Stimulated activated CD8-positive, alpha-beta memory T cell treated with anti-CD3 and anti-CD28 coated beads, Interleukin-15, amount 100 ng/mL, for 1 hour (primary cell): ENCODE measurements at places on chromosomes 7 and 10.

GRCh38 chr7:155583636-155584035 is 37.3 kb upstream of the CNPY1 start:
- DNase-seq: no peak

GRCh38 chr7:25569765-25570164 is 341.5 kb upstream of the NPVF start:
- DNase-seq: no peak

DNA sequence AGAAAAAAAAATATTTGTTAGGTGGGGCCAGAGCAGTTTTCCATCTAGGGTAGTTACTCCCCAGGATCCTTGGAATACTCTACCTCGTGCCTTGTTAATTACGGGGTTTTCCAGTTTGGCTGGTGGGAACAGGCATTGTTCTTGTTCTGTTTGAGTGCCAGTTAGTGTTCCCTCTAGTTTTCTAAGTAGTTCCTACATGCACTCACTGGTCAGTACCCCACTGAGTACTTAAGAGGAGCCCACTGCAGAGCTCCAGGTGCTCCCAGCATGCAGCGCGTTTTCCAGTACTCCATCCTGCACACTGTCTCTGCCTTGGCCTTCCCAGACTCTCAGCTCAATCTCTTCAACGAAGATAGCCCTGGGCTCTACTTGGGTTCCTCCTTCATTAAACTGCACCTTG is 58.0 kb downstream of the AHCYL2 start:
- no peak for DNase-seq

GRCh38 chr7:100102950-100103840 is 1.8 kb downstream of the AP4M1 start:
- no peak for DNase-seq

- DNase-seq: no peak
These were observed at the start of gene PIK3CG for GRCh38 chr7:106865130-106866041. Gene PIK3CG (plus strand): TSS chr7:106865282. CDS start chr7:106867562, 2,280 bp downstream.

GRCh38 chr10:70698211-70698610 is 25.9 kb downstream of the ADAMTS14 start:
- DNase-seq: no peak

- no peak for DNase-seq
These were observed 18.9 kb downstream of the PDGFA start for GRCh38 chr7:500521-501420.
